ENCODE measurements at places on chromosomes 12 and 14.

DNA sequence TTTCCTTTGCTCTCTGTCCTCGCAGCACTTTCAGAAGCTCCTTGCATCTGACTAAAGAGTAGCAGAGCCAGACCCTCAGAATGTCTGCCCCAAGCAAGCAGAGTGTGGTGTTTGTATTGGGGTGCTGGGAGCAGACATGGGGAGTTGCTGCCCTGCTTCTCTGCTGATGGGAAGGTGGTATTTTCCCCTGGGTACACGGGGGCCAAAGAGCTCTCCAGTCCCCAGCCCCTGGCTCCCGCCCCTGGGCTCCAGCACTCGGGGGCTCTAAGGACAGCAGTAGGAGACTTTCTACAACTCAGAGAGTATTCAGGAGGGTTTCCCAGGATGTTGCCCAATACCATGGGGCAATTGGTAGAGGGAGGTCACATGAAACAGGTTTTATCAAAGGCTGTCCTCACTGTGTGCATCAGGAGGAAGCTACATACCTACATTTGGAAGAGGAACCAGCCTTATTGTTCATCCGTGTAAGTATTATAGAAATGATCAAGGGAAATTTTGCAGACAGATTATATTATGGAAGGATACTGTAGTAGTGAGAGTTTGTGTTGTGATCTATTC lies 50.3 kb downstream of the DAD1 start:
- DNase-seq, result no peak

DNA sequence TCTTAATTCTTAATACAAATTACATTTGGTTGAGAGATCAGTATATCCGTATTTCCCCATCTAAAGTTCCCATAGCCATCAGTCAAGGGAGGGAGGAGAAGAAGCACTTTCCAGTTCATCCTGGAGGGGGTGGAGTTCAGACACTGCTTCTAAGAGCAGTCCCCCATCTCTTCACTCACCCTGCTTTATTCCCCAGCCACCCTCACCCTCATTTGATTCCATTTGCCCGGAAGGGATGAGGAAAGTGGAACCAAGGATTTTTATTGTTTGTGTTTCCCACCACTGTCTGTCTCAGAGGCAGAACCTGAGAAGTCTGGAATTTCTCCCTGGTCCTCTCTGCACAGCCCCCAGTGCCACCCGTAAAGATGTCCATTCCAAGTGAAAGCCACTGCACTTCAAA lies 134.2 kb upstream of the HIF1A start:
- DNase-seq, result peak; percentile 23

DNA sequence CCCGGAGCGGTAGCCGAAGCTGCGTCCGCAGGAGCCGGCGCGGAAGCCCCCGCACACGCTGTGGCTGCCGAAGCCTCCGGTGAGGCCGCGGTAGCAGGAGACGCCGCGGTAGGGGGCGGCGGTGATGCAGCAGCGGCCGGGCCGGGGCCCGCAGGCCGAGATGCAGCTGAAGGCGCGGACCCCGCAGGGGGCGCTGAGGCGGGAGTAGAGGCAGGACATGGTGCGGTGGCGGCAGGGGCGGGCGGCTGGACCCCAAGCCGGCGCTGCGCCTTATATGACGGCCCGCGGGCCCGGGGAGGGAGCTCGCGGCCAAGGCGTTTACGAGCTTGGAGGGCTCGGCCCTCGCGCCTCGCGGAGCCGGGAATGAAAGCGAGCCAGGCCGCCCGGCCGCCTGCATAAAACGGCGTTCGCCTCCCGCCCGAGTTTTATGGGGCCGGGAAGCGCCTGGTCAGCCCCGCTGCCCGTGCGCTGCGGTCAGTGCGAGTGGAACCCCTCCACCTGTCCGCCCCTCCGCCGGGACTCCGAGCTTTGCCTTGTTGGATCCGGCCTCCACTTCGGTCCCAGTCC lies 16.0 kb upstream of the KRT86 start:
- no peak for DNase-seq

GRCh38 chr12:51388069-51388799 lies 3.0 kb downstream of the GALNT6 start:
- DNase-seq, result no peak

DNA sequence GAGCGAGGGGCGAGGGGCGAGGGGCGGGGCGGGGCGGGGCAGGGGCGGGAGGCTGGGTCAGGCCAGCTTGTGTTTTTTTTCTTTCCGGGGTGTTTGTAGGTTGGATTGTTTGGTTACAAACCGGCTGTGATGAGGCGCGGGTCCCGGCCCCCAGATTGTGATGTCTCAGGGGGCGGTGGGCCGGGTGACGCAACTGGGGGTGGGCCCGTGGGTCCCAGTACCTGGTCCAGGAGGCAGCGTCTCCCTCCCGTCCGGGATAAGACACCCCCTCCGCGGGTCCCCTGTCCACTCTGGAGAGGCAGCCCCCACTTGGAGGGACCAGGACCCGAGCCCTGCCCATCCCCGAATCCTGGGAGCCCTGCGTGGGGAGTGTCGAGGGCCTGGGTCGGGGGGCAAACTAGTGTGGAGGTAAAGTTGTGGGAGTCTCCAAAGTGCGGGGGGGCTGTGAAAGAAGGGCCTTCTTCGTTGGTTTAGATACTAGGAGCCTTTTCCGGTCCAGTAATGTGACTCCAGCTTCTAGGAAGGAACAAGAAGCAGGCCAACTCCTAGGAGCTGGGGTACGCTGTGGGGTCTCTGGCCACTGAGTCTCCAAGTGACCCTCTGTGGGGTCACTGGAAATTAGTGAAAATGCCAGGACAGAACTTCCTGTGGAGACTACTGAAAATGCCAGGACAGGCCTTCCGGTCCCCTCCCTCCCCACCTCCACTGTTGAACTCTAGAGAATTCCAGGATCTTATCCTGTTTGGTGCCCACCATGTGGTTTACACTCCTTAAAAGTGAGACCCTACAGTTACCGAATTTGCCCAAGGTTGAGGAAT lies 579 bp upstream of the CLMN start:
- no peak for DNase-seq

- no peak for DNase-seq
Observed at GRCh38 chr12:23174917-23175316, 549.9 kb downstream of the ETNK1 start.

GRCh38 chr12:25005376-25005775 lies 56.5 kb upstream of the BCAT1 start:
- DNase-seq, result peak; percentile 94

- peak; percentile 8 for DNase-seq
Observed at GRCh38 chr14:94598816-94599655, 13.2 kb upstream of the SERPINA3 start.

DNA sequence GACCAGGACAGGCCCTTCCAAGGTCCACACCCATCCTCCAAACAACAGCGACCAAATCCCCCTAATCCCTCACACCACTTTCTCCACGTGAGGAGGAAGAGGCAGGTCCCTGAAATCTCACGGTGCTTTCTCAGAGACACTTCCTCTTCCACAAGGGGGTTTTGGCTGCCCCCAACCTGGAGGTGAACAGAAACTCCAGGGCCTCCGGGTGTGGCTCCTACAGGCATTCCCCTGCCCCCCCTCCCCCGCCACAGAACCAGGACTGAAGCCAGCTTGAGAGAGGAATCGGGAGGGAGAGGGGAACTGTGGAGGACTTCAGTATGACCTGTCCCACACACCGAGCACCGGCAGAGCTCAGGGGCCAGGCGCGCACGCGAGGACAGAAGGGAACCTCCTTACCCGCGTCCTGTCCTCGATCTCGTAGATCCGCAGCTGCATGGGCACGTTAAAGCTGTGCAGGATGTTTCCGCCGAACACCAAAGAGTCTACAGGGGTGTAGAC lies 60.2 kb downstream of the KDM2B start:
- DNase-seq, result no peak

- no peak for DNase-seq
Observed at GRCh38 chr12:20140751-20141150, 227.6 kb upstream of the PDE3A start.

DNA sequence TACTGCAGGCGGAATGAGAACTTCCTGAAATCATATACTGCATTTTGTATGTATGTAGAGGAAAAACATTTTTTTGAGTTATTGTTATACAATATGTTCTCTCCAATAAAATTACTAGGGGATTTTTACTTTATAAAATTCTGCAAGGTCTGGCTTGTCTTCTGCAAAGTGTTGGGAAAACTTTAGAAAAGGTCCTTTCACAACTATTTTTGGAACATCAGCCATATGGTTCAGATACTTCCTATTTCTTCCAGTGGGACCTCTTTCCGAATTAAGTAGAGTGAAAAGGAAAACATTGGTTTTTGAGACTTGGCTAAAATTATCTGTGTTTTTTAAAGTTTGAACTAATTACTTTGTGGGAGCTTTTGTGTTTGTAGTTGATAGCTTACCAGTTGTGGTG lies 52.7 kb downstream of the DAAM1 start:
- DNase-seq, result no peak

GRCh38 chr14:68880581-68881105 lies 87.8 kb upstream of the ZFP36L1 start:
- no peak for DNase-seq

DNA sequence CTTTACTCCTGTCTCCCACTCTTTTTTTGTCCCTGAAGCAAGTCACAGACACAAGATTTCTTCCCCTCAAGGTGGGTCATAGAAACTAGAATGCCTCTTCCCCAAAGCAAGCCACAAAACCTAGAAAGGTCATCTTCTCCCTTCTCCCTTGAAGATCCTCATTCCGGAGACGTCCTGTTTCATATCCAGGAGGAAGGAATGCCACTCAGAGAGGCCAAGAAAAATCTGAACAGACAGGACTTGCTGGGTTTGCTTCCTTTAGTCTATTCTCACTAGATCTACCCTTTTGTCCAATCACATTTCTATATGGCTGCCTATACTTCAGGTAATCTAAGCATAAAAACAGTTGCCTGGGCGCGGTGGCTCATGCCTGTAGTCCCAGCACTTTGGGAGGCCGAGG lies 23.7 kb downstream of the SLC6A15 start:
- DNase-seq, result no peak

DNA sequence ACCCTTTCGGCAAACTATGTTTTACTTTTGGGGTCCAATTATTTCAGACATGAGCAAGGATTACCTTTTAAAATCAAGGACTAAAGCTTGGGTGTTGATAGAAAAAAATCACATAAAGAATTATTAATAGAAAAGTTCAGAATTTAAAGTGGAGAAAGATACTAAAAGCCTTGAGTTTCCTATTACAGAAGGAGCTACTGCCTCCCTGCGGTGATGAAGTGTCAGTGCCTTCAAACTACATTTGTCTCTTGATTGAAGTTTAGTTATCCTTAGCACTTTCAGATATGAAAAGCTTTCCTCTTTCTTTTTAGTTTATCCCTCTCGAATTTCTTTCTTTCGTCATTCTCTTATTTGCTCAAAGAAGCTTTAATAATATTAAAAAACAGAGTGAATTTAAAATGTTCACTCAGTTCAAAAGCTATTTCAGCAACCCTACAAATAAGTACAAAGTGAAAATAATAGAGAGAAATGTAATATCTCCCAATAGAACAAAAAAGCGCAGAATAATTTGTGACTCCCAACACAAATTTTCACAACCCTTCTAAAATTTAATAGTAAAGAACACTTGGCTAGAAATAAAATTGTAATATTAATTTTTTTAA lies 87.6 kb downstream of the SEC23A start:
- peak; percentile 67 for DNase-seq

- DNase-seq, result peak; percentile 60
Observed at GRCh38 chr14:105187116-105187515, 6.0 kb upstream of the NUDT14 start.

DNA sequence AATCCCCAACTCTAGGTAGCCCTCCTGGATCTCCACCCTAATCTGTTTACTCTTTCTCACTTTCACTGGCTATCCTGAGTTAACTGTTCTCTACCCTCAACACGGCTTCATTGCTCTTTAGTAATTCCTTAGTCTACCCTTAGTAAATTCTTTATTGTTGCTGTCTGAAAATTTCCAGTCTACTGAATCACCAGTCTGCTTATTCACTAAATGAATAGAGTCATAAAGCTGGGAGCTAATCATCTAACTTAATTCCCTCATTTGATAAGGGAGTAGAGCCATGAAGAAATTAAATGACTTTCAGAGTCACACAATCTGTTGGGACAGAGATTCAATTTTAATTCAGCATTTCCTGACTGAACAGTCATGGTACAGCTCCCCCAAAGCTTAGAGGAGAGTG lies 36.5 kb downstream of the YEATS4 start:
- no peak for DNase-seq

DNA sequence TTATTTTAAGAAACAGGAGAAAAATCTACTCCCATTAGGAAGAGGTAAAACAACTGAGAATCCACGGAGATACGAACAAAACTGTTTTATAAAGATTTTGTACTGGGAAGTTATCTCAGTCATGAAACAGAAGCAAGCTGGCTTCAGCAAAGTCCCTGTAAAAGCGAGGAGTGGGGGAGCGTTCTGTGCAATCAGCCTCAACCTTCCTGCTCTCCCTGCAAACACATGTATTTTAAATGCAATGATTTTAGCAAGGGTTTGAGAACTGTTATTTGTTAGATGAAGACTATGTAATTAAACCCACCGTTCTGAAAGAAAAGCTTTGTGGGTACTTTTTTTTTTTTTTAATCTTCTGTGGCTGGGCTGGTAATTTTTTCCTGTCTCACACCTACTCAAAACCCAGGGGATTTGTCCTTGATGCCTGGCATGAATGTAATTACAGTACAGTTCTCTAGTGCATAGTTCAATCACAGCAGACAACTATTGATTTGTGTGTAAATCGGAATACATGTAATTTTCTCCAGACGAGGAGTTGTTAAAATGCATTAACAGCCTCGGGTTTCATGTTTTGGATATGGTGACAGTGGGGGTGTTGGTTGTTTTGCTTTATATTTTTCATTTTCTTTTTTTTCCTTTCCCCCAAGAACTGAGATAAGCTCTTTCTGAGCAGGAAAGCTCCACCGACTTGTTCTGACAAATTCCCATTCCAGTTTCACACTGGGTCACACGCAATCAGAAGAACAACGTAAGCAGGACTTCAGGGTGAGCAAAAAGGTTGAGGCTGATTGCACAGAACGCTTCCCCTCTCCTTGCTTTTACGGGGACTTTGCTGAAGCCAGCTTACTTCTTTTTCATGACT lies 153.6 kb downstream of the PHLDA1 start:
- no peak for DNase-seq

- DNase-seq, result no peak
Observed at GRCh38 chr12:113475451-113476175, 3.9 kb upstream of the LHX5 start.

DNA sequence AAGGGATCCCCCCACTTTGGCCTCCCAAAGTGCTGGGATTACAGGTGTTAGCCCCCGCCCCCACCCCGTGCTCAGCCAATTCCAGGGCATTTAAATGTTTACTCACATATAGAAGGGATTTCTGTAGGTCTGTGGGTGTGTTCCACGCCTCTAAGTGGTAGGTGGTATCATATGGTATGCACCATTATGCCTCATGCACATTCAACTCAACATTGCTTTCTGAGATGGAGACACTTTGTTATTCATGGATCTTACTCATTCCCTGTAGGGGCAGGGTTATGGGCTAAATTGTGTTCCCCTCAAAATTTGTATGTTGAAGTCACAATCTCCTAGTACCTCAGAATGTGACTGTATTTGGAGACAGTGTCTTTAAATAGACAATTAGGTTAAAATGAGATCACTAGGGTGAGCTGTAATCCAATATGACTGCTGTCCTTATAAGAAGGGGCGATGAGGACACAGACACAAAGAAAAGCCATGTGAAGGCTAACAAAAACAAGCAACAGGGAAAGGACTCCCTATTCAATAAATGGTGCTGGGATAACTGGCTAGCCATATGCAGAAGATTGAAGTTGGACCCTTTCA lies 200.6 kb downstream of the EFCAB11 start:
- DNase-seq, result no peak

Data from NCI-H526 (cell line).